Activated T-cell treated with anti-CD3 and anti-CD28 coated beads, Interleukin-2, amount 50 U/mL, for 72 hours (primary cell): ENCODE measurements at places on chromosomes 3 and 15. TPM values are rescaled to one million over a fixed set of nuclear protein-coding genes. Genes with fewer than 3 reads are reported as not detected.
A peak's percentile ranks its signal among the peaks of the same experiment; 100 is the strongest.

- DNase-seq = no peak
Measured at GRCh38 chr15:59059076-59059597, 45.8 kb upstream of the CCNB2 start.

- no peak for DNase-seq
Measured at GRCh38 chr3:152151216-152151876, 117.4 kb upstream of the MBNL1 start.

DNA sequence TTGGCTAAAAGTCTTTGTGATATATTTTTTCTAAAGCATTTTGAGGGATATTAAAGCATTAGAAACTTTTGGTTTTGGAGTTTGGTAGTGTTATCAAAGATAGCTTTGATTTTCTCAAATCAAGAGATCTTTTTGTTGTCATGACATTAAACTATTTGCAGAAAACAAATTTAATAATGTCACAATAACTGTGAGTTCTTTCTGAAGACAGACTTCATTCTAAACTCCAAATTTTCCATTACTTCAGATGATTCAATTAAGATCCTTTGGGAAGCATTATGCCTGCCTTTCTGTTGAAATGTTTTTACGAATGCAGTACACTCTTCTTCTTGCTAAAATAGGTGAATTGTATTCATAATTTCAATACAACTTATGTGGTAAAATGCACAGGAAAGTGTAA is 145.4 kb downstream of the ALCAM start:
- no peak for DNase-seq

- DNase-seq = no peak
Measured at GRCh38 chr3:27986234-27986879, 255.1 kb upstream of the CMC1 start.

- DNase-seq = no peak
Measured at GRCh38 chr15:99999282-100000070, 266.2 kb upstream of the LYSMD4 start.

- no peak for DNase-seq
Measured at GRCh38 chr3:99388780-99389179, 249.6 kb upstream of the COL8A1 start.

DNA sequence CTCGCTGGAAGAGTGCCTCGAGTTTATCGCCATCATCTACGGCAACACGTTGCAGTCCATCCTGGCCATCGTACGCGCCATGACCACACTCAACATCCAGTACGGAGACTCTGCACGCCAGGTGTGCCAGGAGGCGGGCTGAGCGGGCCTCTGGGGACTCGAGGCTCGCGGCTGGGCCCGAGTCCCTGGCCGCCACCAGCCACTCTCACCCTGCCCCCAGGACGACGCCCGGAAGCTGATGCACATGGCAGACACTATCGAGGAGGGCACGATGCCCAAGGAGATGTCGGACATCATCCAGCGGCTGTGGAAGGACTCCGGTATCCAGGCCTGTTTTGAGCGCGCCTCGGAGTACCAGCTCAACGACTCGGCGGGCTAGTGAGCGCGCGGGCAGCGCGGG is 1.9 kb downstream of the GNAT1 start:
- no peak for DNase-seq

DNA sequence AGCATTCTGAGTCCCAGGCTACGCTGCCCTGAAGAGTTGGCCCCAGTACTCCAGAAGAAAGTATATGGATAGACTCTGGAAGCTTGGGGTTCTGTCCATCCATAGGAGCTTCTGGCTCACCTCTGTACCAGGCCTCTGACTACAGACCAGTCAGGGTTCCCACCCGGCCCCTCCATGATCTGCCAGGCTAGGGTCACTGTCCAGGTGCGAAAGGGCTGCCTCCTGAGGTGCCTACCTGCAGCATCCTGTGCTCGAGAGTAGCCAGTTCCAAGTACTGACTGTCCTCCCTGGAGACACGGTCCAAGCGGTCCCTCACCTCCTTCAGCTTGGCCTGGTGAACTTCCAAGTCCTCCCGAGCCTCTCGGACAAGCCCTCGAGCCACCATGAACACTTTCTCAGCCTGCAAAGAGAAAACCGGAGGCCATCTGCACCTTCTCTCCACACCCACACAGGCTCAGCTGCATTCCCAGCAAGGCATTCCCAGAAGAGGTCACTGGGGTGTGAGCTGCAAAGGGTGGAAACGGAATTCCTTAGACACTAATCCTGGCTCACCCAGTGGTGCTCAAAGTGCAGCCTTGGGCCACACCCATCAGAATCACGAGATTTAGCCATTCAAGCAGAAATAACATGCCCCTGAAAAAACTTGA is 3.7 kb upstream of the PLXNB1 start:
- no peak for DNase-seq

DNA sequence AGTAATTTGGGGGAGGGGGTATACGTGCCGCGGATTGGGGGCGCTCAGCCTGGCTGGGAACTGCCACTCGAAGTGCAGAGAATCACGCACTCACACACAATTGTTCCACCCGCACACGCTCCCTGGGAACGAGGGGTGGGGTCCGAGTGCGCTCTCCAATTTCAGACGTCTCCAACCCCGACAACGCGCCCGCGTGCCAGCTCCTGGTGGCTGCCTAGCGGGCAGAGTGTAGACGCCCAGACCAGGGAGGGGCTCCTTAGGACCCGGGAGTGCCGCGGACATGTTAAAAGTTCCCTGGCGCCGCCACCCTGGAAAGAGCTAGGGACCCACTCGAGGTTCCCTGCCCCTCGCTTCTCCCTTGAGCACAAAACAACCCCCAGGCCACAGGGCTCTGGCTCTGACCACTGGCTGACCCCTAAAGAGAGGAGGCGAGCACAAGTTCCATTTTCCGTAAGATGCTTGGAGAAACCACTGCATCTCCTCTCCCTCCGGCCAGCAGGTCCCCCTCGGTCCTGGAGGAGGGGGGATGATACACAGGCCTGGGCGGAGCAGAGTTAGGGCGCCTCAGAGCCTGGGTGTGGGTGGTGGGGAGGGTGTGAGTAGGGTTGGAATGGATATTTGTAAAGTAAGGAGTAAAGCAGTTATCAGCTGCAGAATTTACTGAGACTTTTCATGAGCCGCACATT is 894 bp upstream of the ANKRD63 start:
- no peak for DNase-seq

DNA sequence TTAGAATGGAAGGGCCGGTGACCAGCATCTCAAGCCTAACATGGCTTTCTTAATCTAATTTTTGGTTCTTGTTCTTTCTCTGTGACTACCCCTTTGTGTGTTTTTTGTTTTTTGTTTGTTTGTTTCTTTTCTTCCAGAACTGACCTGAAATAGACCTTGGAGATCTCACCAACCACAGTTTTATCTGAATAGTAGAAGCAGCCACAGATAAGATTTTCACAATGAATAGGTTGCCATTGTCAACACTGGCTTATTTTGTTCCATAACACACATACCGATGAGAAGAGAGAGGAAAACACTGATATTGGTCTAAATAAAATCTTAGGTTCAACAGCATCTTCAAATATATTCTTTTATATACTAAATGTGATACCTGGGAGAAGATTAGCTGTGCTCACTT is 11.5 kb downstream of the ILDR1 start:
- DNase-seq = no peak

- DNase-seq = no peak
Measured at GRCh38 chr3:54283470-54283869, 161.1 kb downstream of the CACNA2D3 start.

DNA sequence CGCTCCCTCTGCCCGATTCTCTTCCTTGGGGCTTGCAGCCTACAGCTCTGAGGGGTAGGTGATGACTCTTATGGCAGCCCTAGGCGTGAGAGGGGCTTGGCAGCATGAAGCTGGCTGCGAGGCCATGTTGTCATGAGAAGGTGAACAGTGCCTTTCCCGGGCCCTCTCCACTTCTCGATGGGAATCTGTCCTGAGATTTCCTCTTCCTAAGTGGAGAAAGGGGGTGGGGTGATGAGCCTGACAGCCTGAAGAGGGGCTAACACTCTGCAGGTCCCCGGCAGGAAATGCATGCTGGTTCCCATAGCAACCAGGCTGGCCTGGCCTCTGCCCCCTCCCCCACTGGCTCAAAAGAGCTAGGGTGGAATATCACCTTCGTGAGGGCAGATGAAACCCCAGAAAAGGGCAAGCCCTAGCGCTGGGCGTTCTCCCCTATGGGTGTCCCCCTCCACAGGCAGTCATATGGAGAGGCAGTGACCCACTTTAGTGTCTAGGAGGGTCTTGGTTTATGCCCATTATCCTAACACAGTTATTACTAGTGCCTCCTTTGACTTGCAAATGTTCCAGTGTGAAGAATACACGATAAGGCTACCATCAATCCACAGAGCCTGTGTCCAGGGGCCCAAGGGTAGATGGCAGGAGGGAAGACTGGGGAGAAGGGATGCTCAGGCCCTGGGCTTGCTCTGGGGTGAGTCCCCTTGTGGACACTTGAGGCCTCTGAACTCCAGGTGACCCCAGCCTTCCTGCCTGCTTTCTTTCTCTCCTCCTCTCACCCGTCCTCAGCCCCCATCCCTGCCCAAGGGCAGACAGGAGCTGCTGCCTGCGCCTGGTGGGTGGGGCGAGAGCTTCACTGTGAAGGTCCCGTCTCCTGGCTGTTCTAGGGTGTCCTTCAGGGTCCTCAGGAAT is 13.2 kb downstream of the EPHB3 start:
- DNase-seq = no peak

- DNase-seq = peak; percentile 82
Measured at GRCh38 chr3:30631243-30631904, 25.0 kb downstream of the TGFBR2 start.

DNA sequence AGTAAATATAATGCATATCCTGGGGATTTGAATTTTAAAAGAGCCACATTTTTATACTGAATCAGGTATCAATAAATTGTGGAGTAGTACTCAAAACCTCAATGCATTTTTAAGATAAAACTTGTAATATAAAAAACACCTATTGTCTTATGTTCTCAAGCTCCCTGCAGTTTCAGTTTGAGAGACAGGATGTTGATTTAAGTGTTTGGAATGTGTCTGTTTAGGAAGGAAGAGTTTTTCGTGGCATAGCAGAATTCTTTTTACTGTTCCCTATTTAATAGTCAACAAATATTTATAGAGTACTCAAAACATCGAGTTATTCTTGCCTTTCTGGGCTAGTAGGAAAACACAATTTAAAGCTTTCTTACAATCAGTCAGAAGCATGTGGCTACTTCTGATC is 146.1 kb upstream of the BCHE start:
- no peak for DNase-seq

DNA sequence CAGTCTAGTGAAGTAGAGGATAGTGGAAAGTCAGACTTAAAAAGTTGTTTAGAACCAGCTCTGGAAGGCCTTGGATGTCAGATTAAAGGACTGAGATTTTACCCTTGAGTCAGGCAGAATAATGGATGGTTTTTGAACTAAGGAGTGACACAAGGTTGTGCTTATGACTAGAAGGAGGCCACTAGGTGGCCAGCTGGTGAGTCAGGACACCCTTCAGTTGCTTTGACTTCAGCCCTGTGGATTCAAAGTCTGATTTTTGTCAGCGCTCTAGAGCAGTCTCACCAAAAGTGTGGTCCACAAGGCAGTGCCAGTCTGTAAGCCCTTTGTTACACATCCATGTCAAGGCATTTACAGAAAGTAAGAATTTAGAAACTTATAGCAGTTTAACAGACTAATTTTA is 3.8 kb upstream of the GABPB1 start:
- peak; percentile 46 for DNase-seq

- DNase-seq = no peak
Measured at GRCh38 chr3:135213822-135214221, 418.8 kb downstream of the EPHB1 start.

- no peak for DNase-seq
Measured at GRCh38 chr15:59662260-59662659, 4.9 kb upstream of the GTF2A2 start.

DNA sequence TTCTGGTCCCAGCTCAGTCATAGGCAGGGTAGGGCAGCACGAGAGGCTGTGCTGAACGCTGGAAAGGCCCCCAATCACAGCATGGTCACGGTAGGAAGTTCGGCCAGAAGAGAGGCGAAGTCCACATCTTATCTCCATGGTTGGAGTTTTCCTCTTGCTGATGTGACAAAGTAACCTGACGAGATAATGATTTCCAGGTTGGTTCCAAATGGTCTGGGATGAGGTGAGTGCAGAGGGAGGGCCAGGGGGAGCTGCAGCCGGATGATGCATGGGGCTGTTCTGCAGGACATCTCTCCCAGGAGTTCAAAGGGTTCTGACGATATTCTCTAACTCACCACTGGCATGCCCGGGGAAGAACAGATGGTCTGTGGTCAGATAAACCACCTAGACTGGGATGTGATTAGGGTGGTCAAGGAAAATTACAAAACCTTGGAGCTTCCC is 83.2 kb upstream of the WNT5A start:
- no peak for DNase-seq

DNA sequence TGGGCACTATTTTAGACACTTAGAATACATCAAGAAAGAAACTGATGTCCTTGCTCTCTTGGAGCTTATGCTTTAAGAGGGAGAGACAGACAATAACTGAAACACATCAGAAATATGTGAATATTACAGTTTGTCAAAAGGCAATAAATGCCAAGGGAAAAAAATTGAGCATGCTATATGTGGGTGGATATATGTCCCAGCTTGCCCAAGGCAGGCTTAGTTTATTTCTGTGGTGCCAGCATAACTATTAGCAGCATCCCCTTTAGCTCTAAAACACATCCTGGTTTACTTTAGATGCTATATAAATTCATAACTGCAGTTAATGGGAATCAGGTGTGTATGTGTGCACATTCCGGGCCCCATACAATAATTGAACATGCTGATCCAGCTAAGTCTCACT is 191.2 kb upstream of the PDZRN3 start:
- no peak for DNase-seq

GRCh38 chr3:76514836-76515235 is 525.1 kb upstream of the ROBO2 start:
- DNase-seq = no peak

- DNase-seq = no peak
Measured at GRCh38 chr15:77622934-77623754, 9.6 kb downstream of the LINGO1 start.

GRCh38 chr15:67175643-67176071 is 78.8 kb downstream of the AAGAB start:
- peak; percentile 59 for DNase-seq

DNA sequence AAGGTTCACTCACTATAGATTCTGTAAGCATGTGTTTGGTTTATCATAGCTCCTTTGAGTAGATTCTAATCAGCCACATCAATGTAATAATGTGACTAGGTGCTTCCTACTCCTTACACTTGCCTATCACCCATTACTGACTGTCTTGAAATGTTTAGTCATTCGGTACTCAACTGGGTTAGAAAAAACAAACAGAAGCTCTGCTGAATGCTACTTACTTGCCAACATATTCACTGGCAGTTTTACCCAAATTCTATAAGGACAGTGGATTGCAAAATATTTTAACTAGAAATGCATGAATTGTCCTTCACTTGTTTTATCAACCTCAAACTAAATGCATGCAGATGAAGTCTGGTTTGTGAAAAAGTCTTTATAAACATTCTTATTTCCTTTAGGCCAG is 352.1 kb upstream of the ALCAM start:
- DNase-seq = no peak

The MORC1 gene
- total RNA-seq = not detected

The C3orf85 gene
- not detected for total RNA-seq

The DUOX1 gene
- total RNA-seq = 0.95 TPM

The OR4F15 gene
- total RNA-seq = not detected

The SOX2 gene
- total RNA-seq = 0.16 TPM

The EPHA6 gene
- not detected for total RNA-seq

The SLC38A3 gene
- total RNA-seq = not detected

The ST8SIA2 gene
- not detected for total RNA-seq

The TARS3 gene
- total RNA-seq = 14.2 TPM
